ENCODE measurements at places on chromosomes 5 and 9.

DNA sequence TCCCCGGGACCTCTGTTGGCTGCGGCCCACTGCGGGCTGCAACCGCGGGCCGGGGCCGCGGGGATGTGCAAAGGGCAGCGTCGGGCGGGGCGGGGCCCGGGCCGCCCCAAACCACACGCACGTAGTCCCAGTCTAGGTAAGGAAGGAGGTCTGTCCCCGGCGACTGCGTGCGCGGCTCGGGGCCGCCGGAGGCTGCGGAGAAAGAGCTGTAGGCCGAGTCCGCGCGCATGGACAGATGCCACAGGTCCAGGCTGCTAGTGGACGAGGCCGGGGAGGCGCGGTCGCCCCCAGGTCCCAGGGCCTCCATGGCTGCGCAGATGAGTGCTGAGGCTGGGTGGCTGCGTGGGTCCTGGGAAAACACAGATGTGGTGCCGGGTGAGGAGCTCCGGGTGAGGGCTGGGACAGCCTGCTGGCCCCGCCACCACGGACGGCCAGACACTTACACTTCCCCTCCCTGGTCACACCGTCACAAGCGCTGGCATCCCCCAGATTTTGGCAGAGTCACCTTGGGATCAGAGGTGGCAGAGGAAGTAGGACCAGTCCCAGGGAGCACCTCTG, 4.5 kb downstream of the SHROOM1 start:
- DNase-seq = no peak

- DNase-seq = no peak
These were observed 260.4 kb downstream of the MLLT3 start for GRCh38 chr9:20361656-20362570.

GRCh38 chr9:73962792-73963191, 534.3 kb upstream of the RORB start:
- DNase-seq = no peak

GRCh38 chr9:134245179-134245578, 80.8 kb upstream of the RNU6ATAC start:
- DNase-seq = no peak

- no peak for DNase-seq
These were observed 29.3 kb downstream of the AMBP start for GRCh38 chr9:114048533-114049415.

GRCh38 chr5:78004559-78004958, 228.4 kb upstream of the TBCA start:
- no peak for DNase-seq

GRCh38 chr5:166899343-166899742, 1392.1 kb upstream of the WWC1 start:
- DNase-seq = no peak

- DNase-seq = no peak
These were observed 70.8 kb downstream of the ERAP1 start for GRCh38 chr5:96736937-96737336.

GRCh38 chr5:79529110-79529509, 15.2 kb upstream of the HOMER1 start:
- DNase-seq = no peak

- DNase-seq = no peak
These were observed 58.5 kb downstream of the MLANA start for GRCh38 chr9:5949103-5949699.
